ENCODE measurements at places on chromosomes 6 and 20. TPM values are rescaled to one million over a fixed set of nuclear protein-coding genes. Genes with fewer than 3 reads are reported as not detected.
A peak's percentile ranks its signal among the peaks of the same experiment; 100 is the strongest.

GRCh38 chr6:159077123-159077522, 32.3 kb upstream of the TAGAP start:
- H3K4me3 ChIP-seq: peak overlapping the region; percentile 68
- no peaks in the 10 kb centered on the region for H3K27me3 ChIP-seq
- H3K36me3 ChIP-seq: no peaks in the 10 kb centered on the region
- DNase-seq: no peak

DNA sequence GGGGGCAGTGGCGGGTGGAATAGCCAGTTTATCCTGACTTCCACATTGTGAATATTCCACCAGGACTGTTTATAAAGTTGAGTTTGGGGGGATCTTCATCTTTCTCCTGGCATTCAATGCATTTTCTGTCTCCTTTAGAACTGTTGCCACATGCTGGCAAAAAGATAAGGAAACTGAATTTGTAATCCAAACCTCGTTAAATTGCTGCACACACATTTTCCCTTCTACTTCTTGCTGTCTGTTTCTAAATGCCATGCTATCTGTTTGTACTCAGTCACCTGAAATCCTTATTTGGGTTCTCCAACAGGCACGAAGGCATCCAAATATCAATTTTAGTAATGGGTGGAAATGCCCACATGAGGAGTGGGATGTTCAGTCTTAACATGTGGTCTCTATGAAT, 180.2 kb upstream of the CCN2 start:
- no peak overlapping the region for H3K27ac ChIP-seq
- H3K4me3 ChIP-seq: no peak overlapping the region
- DNase-seq: no peak
- H3K4me1 ChIP-seq: no peaks in the 10 kb centered on the region
- H3K36me3 ChIP-seq: no peaks in the 10 kb centered on the region
- H3K27me3 ChIP-seq: peaks cover 3% of the 10 kb centered on the region

DNA sequence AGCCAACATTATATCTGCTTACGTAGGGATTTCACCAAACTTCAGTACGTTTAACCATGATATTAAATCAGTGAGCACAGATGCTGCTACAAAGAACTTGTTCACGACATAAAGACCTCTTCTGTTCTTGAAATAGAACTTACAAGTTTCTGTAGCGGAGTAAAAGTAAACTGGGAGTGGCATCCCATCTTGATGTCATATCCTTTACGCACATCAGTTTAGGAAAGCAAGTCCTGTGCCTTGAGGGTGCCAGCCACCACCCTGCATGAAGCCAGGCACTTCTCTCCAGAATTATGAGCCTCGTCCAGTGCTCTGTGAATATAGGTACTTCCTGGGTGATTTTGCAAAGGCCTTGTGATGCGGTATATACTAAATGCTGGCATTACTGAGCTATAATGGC, 122.6 kb downstream of the BTBD3 start:
- no peaks in the 10 kb centered on the region for H3K36me3 ChIP-seq
- H3K27ac ChIP-seq: no peak overlapping the region
- peaks cover 3% of the 10 kb centered on the region for H3K4me1 ChIP-seq
- no peaks in the 10 kb centered on the region for H3K27me3 ChIP-seq
- DNase-seq: no peak
- no peak overlapping the region for H3K4me3 ChIP-seq

- no peak overlapping the region for H3K4me3 ChIP-seq
- peaks cover 22% of the 10 kb centered on the region for H3K27me3 ChIP-seq
These were observed 41.7 kb downstream of the SLC16A10 start for GRCh38 chr6:111129013-111129412.

GRCh38 chr6:136034422-136034821, 182.9 kb downstream of the PDE7B start:
- H3K27me3 ChIP-seq: peaks cover 21% of the 10 kb centered on the region
- H3K4me1 ChIP-seq: peaks cover 5% of the 10 kb centered on the region
- H3K4me3 ChIP-seq: no peak overlapping the region
- no peak for DNase-seq
- no peak overlapping the region for H3K27ac ChIP-seq
- H3K36me3 ChIP-seq: no peaks in the 10 kb centered on the region

DNA sequence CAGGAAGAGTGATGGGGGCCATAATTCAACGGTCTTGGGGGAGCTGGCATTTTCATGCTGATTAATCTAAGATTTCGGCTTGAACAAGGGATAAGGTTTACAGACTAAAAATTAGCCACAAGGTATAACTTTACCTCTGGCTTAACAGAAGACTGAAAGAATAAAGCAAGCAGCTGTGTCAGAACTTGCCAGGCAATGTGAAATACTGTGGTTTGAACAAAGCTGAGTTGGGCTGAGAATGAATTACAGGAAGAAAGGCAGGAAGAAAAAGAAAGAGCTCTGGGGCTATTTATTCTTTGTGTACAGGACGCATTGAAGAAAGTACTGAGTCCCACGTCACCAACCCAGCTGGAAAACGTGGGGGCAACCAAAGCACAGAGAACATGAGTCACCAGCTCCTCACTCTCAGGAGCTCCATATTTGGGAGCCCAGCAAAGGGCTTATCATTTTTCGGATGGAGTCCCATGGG, 121.5 kb upstream of the NEDD9 start:
- peaks cover 49% of the 10 kb centered on the region for H3K36me3 ChIP-seq
- H3K27me3 ChIP-seq: no peaks in the 10 kb centered on the region
- peaks cover 71% of the 10 kb centered on the region for H3K4me1 ChIP-seq
- peak overlapping the region; percentile 93 for H3K27ac ChIP-seq

GRCh38 chr6:166194914-166195859, 27.5 kb upstream of the TBXT start:
- no peaks in the 10 kb centered on the region for H3K4me1 ChIP-seq
- H3K4me3 ChIP-seq: no peak overlapping the region
- H3K36me3 ChIP-seq: no peaks in the 10 kb centered on the region
- DNase-seq: no peak
- H3K27me3 ChIP-seq: peaks cover under 1% of the 10 kb centered on the region
- no peak overlapping the region for H3K27ac ChIP-seq

DNA sequence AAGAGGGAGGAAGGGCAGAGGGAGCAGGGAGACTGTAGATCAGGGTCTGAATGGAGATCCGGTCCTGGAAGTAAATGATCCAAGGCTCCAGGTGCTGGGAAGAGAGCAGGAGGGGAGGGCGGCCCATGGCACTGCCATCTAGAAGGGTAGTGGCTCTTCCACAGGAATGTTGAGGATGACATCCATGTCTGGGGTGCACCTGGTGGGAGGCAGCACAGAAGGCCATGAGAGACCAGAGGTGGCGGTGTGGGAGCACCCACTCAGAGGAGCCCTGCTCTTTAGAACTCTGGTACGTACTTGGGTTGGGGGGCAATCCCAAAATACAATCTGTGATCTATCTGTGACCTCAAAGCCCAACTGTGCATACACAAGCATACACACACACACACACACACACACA, 13.5 kb downstream of the DEFB132 start:
- no peaks in the 10 kb centered on the region for H3K36me3 ChIP-seq
- H3K27me3 ChIP-seq: peaks cover 7% of the 10 kb centered on the region
- no peak overlapping the region for H3K27ac ChIP-seq
- peaks cover 10% of the 10 kb centered on the region for H3K4me1 ChIP-seq

DNA sequence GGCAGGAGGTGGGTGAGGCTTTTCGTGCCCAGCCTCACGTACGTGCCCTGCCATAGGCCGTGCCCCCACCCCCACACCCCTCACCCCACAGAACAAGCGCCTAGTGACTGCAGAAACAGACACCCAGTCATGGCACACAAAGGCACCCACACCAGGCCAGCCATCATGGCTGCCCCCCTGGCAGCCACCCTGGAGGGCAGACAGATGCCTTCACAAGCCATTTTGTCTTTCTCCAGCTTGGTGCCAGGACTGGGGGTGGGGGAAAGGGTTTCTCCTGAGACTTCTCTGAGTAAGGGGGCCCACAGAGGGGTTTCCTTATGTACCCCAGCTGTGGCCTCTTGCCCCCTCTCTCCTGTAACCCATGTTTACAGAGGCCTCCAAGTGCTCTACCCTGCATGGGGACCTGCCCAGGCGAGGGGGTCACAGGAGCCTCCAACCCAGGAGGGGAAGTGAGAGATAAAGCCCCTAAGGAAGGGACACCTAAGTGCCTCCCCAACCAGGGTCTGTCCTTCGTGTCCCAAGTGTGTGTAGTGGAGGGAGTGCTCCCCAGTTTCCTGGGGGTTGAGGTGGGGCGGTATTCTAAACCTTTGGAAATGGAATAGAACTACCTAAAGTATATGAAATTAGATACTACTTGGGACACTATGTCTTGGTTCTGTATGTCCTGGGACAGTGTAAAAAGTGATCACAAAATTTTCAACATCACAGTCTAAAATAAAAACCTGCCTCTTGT, 49.9 kb downstream of the MRPL14 start:
- H3K36me3 ChIP-seq: no peaks in the 10 kb centered on the region
- no peak for DNase-seq
- H3K27ac ChIP-seq: no peak overlapping the region
- H3K4me1 ChIP-seq: peaks cover 13% of the 10 kb centered on the region
- peaks cover 12% of the 10 kb centered on the region for H3K27me3 ChIP-seq

- no peaks in the 10 kb centered on the region for H3K27me3 ChIP-seq
- H3K36me3 ChIP-seq: peaks cover 5% of the 10 kb centered on the region
- H3K4me1 ChIP-seq: no peaks in the 10 kb centered on the region
These were observed 163.5 kb downstream of the PRL start for GRCh38 chr6:22133357-22133756.

GRCh38 chr6:75491291-75491690, 2.3 kb downstream of the FILIP1 start:
- peaks cover 3% of the 10 kb centered on the region for H3K4me1 ChIP-seq
- no peak for DNase-seq
- H3K4me3 ChIP-seq: no peak overlapping the region
- H3K36me3 ChIP-seq: no peaks in the 10 kb centered on the region
- H3K27ac ChIP-seq: no peak overlapping the region
- peaks cover 11% of the 10 kb centered on the region for H3K27me3 ChIP-seq

- H3K27me3 ChIP-seq: no peaks in the 10 kb centered on the region
- H3K4me1 ChIP-seq: peaks cover 28% of the 10 kb centered on the region
- DNase-seq: peak; percentile 62
- peaks cover 6% of the 10 kb centered on the region for H3K36me3 ChIP-seq
- peak overlapping the region; percentile 100 for H3K4me3 ChIP-seq
These were observed 434 bp downstream of the ZKSCAN4 start for GRCh38 chr6:28251661-28252008.

DNA sequence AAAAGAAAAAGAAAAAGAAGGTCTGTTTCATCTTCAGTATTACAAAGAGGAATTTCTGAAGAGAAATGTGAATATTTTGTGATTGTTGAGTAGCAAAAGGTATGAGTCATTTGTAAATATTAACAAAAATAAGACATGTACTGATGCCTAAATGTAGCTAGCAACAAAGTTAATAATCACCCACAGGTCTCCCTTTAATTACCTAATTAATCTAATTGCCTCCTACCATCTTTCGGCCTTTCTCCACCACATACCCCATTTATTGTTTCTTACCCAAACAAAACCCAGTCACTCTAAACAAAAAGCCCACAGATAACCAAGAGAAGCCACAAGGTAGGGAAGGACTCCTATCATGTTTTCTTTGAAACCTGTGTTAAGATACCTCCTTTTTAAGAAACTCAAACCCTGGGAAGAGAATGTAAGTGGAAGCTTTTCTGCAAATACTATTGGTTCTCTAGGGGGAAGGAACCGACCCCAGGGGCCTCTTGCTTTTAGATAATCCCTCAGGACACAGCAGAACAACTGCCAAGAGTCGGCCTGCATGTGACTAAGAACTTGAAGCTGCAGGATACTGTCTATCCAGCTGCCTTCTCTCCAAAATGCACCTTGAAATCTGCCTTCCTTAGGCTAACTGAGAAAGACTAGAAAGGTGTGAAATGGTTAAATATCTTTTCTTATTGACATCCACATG, 16.1 kb upstream of the STK38 start:
- no peak overlapping the region for H3K4me3 ChIP-seq
- no peaks in the 10 kb centered on the region for H3K4me1 ChIP-seq
- H3K27me3 ChIP-seq: peaks cover 7% of the 10 kb centered on the region
- no peak for DNase-seq
- no peak overlapping the region for H3K27ac ChIP-seq
- no peaks in the 10 kb centered on the region for H3K36me3 ChIP-seq

GRCh38 chr6:56683882-56684281, 41.2 kb upstream of the DST start:
- no peaks in the 10 kb centered on the region for H3K4me1 ChIP-seq
- no peaks in the 10 kb centered on the region for H3K36me3 ChIP-seq
- no peak overlapping the region for H3K4me3 ChIP-seq
- H3K27ac ChIP-seq: no peak overlapping the region
- DNase-seq: no peak

GRCh38 chr6:164085091-164086075, 670.9 kb downstream of the QKI start:
- H3K4me3 ChIP-seq: peak overlapping the region; percentile 70
- H3K4me1 ChIP-seq: peaks cover 21% of the 10 kb centered on the region
- peaks cover 9% of the 10 kb centered on the region for H3K27me3 ChIP-seq
- H3K27ac ChIP-seq: peak overlapping the region; percentile 31

- no peaks in the 10 kb centered on the region for H3K27me3 ChIP-seq
- H3K36me3 ChIP-seq: peaks cover 19% of the 10 kb centered on the region
These were observed 20.4 kb downstream of the TAF11 start for GRCh38 chr6:34867484-34867883.

- H3K4me1 ChIP-seq: no peaks in the 10 kb centered on the region
- H3K27ac ChIP-seq: no peak overlapping the region
- no peaks in the 10 kb centered on the region for H3K36me3 ChIP-seq
- DNase-seq: no peak
- no peak overlapping the region for H3K4me3 ChIP-seq
These were observed 607.7 kb upstream of the NRSN1 start for GRCh38 chr6:23518294-23518693.

DNA sequence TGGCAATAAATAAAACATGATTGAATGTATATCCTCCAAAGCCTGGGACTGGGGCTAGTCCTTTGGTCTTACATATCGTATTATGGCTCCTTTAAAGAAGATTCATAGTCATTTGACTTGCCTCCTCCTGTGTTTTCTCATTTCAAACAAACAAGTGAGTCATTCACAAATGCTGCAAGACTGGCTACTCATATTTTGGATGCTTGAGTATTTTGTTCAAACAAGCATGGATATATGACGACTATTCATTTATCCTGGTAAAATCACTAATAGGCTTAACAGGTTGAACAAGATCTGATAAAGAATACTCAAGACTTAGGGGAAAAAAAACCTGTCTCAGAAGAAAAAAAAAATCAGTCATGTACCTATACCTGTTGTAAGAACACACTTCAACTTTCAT, 111.1 kb upstream of the CCDC28A start:
- H3K27me3 ChIP-seq: peaks cover 14% of the 10 kb centered on the region
- no peaks in the 10 kb centered on the region for H3K4me1 ChIP-seq
- H3K36me3 ChIP-seq: no peaks in the 10 kb centered on the region
- H3K4me3 ChIP-seq: no peak overlapping the region

TXNDC5 gene
- total RNA-seq: 54.9 TPM

WFDC12 gene
- not detected for total RNA-seq

VNN1 gene
- 1.6 TPM for total RNA-seq

FOXQ1 gene
- not detected for total RNA-seq

LPA gene
- total RNA-seq: not detected

RBM24 gene
- not detected for total RNA-seq

PI3 gene
- total RNA-seq: not detected

TDRD6 gene
- total RNA-seq: not detected

DEFB124 gene
- not detected for total RNA-seq

TMC2 gene
- not detected for total RNA-seq
